Tongue (tissue), 3 donors: ENCODE measurements at places on chromosomes 6 and 20. TPM values are rescaled to one million over a fixed set of nuclear protein-coding genes. Genes with fewer than 3 reads are reported as not detected.

The RIMS4 gene
- total RNA-seq = 3.7 TPM

DNA sequence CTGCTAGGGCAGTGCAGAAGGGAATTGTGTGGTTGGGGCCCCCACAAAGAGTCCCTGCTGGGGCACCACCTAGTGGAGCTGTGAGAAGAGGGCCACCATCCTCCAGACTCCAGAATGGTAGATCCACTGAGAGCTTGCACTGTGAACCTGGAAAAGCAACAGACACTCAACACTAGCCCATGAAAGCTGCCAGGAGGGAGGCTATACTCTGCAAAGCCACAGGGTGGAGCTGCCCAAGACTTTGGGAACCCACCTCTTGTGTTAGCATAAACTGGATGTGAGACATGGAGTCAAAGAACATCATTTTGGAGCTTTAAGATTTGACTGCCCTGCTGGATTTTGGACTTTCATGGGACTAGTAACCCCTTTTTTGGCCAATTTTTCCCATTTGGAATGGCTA lies 328.4 kb upstream of the KHDRBS2 start:
- no peak for DNase-seq

GRCh38 chr20:16952965-16953364 lies 204.8 kb downstream of the OTOR start:
- no peak for DNase-seq

GRCh38 chr20:38108986-38109541 lies 56.0 kb downstream of the TGM2 start:
- peak; percentile 94 for DNase-seq

The TMEM170B gene
- 11.3 TPM for total RNA-seq

The SLC4A11 gene
- 0.62 TPM for total RNA-seq

- no peak for DNase-seq
Measured at GRCh38 chr20:61373956-61374545, 122.0 kb downstream of the CDH4 start.

DNA sequence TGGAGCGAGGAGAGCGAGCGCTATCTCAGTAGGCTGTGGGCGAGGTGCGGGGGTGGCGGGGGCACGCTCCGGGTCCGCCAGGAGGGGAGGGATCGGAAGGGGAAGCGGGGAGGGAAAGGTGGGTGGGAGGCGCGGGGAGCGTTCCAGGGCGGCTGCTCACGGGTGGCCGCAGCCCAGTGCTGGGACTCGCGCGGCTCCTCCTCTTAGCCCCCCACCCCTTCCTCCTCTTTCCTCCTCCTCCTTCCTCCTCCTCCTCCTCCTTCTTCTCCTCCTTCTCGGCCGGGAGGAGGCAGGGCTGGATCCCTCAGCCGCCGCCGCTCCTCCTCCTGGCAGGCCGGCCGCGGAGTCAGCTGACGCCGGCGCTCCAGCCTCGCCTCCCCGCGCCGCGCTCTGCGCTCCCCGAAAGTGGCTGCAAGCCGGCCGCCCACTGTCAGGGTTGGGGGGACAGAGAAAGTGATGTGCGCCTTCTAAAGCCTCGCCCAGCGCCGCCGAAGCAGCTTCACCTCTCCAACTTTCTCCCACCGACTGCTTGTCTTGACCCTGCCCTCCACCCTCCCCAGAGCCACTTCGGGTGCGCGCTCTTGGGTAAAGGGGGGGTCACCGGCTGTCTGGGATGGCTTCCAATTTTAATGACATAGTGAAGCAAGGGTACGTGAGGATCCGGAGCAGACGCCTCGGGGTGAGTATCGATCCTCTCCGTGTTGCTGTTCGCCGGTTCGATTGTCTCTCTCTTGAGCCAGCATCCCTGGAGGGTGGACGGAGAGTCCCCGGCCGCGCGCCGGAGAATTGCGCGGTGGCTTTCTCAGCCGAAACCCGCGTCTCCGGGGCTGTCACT lies at the start of gene DOK5:
DOK5 (plus strand) TSS at position 260 of the 835 bp plus-strand sequence; CDS start at position 614, 354 bp downstream.
- DNase-seq = peak; percentile 78

GRCh38 chr6:144936764-144937163 lies 651.6 kb downstream of the UTRN start:
- DNase-seq = no peak
